Natural killer cell (primary cell): ENCODE measurements at places on chromosomes 7 and 10. TPM values are rescaled to one million over a fixed set of nuclear protein-coding genes. Genes with fewer than 3 reads are reported as not detected.

Gene TMEM213
- not detected for total RNA-seq

DNA sequence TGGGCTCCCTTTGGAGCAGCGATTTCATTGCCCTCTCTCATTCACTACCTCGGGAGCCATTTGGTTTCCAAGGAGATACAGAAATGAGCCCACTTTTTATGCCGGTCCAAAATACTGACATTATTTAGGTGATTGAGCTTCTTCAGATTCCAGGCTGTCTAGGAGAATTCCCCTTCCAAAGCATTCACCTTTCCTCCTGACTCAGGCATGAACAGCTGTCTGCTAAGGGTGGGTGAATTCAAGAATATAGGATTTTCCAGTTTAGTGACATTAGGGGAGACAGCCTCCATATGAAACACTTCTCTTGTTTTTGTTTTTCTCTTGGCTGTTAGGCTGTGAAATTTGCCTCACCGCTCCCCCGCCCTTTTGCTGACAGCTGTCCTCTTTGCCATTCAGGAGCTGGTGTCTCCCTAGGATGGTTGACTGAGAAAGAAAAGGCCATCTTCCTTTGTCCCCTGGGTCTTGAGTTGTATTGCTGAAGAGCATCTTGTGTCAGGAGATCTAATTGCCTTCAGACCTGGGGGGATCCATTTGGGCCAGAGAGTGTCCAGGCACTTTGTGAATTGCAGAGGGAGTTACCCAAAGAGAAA is 56.7 kb downstream of the LRRC4 start:
- H3K4me3 ChIP-seq = no peak overlapping the region
- peaks cover 6% of the 10 kb centered on the region for H3K36me3 ChIP-seq
- H3K27me3 ChIP-seq = no peaks in the 10 kb centered on the region
- DNase-seq = no peak
- no peak overlapping the region for H3K27ac ChIP-seq

- no peak for DNase-seq
- no peaks in the 10 kb centered on the region for H3K36me3 ChIP-seq
- no peak overlapping the region for H3K27ac ChIP-seq
- H3K4me3 ChIP-seq = no peak overlapping the region
- H3K27me3 ChIP-seq = no peaks in the 10 kb centered on the region
Measured at GRCh38 chr7:84490661-84491060, 296.1 kb upstream of the SEMA3A start.

DNA sequence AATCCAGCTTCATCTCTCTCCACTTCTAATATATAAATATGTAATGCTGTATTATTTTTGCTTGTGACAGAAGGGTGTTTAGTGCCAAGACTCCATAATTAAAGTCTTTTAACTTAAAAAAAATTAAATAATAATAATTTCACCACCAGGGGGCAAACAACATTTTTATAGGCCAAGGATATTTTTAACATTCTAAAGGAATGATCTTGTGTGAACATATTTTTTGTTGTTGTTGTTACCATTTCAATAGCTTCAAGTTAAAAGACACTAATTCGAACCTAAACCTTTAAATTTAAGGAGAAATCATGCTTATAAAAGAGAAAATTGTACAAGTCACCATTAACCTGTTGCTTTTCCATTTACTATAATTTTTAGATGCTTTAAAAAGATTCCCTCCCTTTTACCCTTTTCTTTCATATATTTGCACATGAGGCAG is 7.5 kb upstream of the DNAJC1 start:
- H3K4me1 ChIP-seq = no peaks in the 10 kb centered on the region
- peak; percentile 54 for DNase-seq
- H3K27me3 ChIP-seq = no peaks in the 10 kb centered on the region
- no peak overlapping the region for H3K4me3 ChIP-seq

GRCh38 chr10:86064931-86065662 is 301.5 kb downstream of the GRID1 start:
- H3K4me1 ChIP-seq = no peaks in the 10 kb centered on the region
- DNase-seq = no peak
- no peak overlapping the region for H3K27ac ChIP-seq
- no peaks in the 10 kb centered on the region for H3K27me3 ChIP-seq
- no peak overlapping the region for H3K4me3 ChIP-seq

Gene TRPV5
- total RNA-seq = not detected

Gene NPSR1
- not detected for total RNA-seq

- DNase-seq = no peak
- no peaks in the 10 kb centered on the region for H3K27me3 ChIP-seq
- H3K4me1 ChIP-seq = no peaks in the 10 kb centered on the region
- no peak overlapping the region for H3K4me3 ChIP-seq
- H3K36me3 ChIP-seq = no peaks in the 10 kb centered on the region
Measured at GRCh38 chr7:86720306-86720705, 76.6 kb downstream of the GRM3 start.

Gene BICC1
- total RNA-seq = 0.14 TPM

Gene FAM25A
- total RNA-seq = not detected

Gene FAM24B
- 6.1 TPM for total RNA-seq

DNA sequence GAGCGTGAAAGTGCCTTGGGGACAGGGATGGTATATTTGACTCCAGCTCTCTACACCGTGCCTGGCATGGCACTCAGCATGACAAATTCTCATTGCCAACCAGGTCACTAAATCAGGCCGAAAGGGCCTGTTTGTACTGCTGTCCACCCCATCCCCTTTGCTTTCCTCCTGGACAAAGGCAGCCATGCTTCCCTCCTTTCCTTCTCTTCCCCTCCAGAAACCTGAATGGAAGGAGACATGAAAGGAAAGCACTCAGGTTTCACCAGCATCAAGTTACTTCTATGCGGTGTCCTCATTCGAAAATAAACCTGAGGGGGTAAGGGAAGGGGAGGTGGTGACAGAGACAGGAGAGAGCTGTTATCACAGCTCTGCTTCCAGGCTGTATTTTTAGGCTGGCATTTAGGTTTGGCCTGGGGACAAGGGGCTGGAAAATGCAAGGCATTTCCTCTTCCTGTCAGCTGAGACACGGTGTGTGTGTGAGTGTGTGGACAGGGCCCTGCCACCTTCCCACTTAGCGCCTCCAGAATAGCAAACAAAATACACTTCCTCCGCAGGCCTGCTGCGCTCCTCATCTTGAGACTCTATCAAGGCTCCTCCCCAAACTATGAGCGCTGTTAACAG is 79.9 kb upstream of the COL13A1 start:
- no peaks in the 10 kb centered on the region for H3K36me3 ChIP-seq
- no peaks in the 10 kb centered on the region for H3K4me1 ChIP-seq
- no peak overlapping the region for H3K4me3 ChIP-seq
- DNase-seq = no peak

Gene STOX1
- not detected for total RNA-seq

DNA sequence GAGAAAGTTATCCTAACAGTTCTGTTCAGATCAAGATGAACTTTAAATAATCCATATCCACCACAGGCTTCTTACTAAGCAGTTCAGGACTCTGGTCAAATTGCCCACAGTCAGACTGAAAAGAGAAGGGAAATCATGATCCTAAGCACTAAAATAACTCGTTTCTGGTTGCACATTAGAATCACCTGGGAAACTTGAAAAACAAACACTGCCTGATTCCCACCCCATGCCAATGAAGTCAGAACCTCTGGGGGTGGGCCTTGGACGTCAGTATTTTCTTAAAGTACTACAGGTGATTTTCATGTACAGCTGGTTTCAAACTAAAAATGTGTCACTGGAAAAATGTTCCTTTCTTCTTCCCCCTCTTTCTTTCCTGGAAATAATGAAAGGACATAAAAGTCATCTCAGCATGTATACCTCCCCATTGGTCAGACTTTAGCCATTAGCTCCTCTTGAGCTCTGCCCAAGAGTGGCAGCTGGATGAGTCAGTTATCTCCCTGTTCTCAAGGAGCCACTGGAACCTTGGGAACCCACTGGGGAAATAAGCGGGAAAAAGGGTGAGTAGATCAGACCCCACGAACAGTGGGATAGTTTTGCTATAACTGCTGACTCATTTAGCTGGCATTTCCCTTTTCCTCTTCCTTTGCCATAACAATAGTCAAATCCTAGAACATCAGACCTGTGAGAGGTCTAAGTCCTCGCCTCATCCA is 75.3 kb upstream of the IL6 start:
- no peaks in the 10 kb centered on the region for H3K27me3 ChIP-seq
- no peaks in the 10 kb centered on the region for H3K4me1 ChIP-seq
- DNase-seq = no peak
- H3K27ac ChIP-seq = no peak overlapping the region

- no peak overlapping the region for H3K4me3 ChIP-seq
- no peaks in the 10 kb centered on the region for H3K4me1 ChIP-seq
- no peak for DNase-seq
- no peaks in the 10 kb centered on the region for H3K36me3 ChIP-seq
Measured at GRCh38 chr10:44008917-44009709, 360.4 kb upstream of the ZNF32 start.

- H3K36me3 ChIP-seq = no peaks in the 10 kb centered on the region
- no peaks in the 10 kb centered on the region for H3K27me3 ChIP-seq
- no peak overlapping the region for H3K27ac ChIP-seq
- H3K4me3 ChIP-seq = no peak overlapping the region
- DNase-seq = no peak
Measured at GRCh38 chr7:151717918-151718317, 159.0 kb downstream of the PRKAG2 start.

- peaks cover 20% of the 10 kb centered on the region for H3K4me1 ChIP-seq
- no peak overlapping the region for H3K4me3 ChIP-seq
- no peak overlapping the region for H3K27ac ChIP-seq
- H3K27me3 ChIP-seq = no peaks in the 10 kb centered on the region
- DNase-seq = no peak
Measured at GRCh38 chr7:45114926-45115325, 3.4 kb upstream of the TBRG4 start.

DNA sequence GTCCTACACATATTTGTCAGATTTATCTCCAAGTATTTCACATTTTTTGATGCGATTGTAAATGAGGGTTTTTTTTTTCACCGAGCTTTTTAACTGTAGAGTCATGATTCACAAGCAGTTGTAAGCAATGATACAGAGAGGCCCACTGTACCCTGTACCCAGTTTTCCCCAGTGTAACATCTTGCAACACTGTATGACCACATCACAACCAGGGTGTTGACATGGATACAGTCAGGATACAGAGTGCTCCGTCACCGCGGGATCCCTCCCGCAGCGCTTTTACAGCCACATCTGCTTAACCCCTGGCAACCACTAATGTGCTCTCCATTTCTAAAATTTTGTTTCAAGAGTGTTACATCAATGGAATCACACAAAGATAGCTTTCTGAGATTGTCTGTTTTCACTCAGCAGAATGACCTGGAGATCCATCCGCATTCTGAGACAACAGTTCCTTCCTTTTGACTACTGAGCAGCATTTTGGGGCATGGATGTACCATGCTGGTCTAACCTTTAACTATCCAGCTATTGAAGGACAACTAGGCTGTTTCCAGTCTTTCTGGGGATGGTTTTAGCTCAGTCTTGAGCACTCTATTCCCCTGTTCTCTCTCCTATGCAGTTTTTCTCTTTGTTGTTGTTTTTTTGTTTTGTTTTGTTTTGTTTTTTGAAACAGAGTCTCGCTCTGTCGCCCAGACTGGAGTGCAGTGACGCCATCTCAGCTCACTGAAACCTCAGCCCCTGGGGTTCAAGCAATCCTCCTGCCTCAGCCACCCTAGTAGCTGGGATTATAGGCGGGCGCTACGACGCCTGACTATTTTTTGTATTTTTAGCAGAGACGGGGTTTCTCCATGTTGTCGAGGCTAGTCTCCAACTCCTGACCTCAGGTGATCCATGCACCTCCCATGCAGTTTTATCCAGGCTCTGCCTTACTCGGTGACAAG is 25.9 kb downstream of the GPRIN2 start:
- no peaks in the 10 kb centered on the region for H3K4me1 ChIP-seq
- no peak overlapping the region for H3K27ac ChIP-seq
- H3K4me3 ChIP-seq = no peak overlapping the region
- DNase-seq = no peak

Gene CRHR2
- total RNA-seq = not detected

- no peak overlapping the region for H3K27ac ChIP-seq
- no peaks in the 10 kb centered on the region for H3K27me3 ChIP-seq
- H3K4me3 ChIP-seq = no peak overlapping the region
- H3K36me3 ChIP-seq = no peaks in the 10 kb centered on the region
- DNase-seq = no peak
Measured at GRCh38 chr7:9148687-9149086, 715.3 kb downstream of the NXPH1 start.

Gene WNT8B
- total RNA-seq = not detected

GRCh38 chr10:67925449-67926005 is 41.1 kb downstream of the SIRT1 start:
- H3K27ac ChIP-seq = no peak overlapping the region
- no peaks in the 10 kb centered on the region for H3K27me3 ChIP-seq
- no peaks in the 10 kb centered on the region for H3K4me1 ChIP-seq
- peaks cover 52% of the 10 kb centered on the region for H3K36me3 ChIP-seq
- no peak for DNase-seq

DNA sequence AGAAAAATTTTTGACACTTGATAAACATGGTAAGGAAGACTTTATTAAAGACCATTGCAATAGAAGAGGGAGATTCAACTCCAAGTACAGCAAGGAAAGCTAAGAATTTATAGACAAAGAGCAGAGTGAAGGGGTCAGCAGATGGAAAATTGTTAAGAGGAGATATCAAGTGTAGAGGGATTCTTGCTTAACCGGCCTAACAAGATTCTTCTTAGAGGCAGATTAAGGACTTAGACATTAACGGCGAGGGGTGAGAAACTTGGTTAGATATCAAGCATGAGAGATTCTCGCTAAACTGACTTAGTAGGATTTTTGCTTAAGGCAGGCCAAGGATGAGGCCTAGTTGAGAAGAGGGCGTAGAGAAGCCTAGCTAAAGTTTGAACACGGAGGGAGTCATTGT is 76.0 kb downstream of the ITGB1 start:
- no peak for DNase-seq
- H3K4me3 ChIP-seq = no peak overlapping the region
- no peaks in the 10 kb centered on the region for H3K4me1 ChIP-seq
- H3K27ac ChIP-seq = no peak overlapping the region

- H3K27me3 ChIP-seq = no peaks in the 10 kb centered on the region
- H3K36me3 ChIP-seq = no peaks in the 10 kb centered on the region
- H3K4me3 ChIP-seq = peak overlapping the region; percentile 29
- H3K4me1 ChIP-seq = peaks cover 48% of the 10 kb centered on the region
- peak overlapping the region; percentile 67 for H3K27ac ChIP-seq
Measured at GRCh38 chr10:30704026-30704600, 74.6 kb upstream of the LYZL2 start.

DNA sequence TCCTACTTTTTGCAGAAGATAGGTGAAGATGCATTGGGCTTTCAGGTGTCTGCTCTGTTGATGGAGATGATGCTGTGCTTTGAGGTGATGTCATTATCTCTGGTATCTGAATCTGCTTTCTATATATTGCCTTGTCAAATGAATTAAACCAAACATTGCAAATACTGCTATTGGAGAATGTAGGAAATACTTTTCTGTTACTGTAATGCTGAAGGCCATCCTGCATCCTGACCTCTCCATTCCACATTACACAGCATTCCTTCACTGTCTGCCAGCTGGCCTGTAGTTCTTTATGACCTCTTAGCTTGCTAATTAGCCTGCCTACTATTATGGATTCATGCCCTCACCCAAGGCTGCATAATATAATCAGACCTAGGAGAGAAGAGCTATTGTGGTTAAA is 73.2 kb downstream of the VCL start:
- H3K36me3 ChIP-seq = peaks cover 37% of the 10 kb centered on the region
- no peaks in the 10 kb centered on the region for H3K27me3 ChIP-seq
- no peak overlapping the region for H3K27ac ChIP-seq
- no peaks in the 10 kb centered on the region for H3K4me1 ChIP-seq
- no peak for DNase-seq
